ENCODE measurements at places on chromosomes 1 and 21. TPM values are rescaled to one million over a fixed set of nuclear protein-coding genes. Genes with fewer than 3 reads are reported as not detected.

The TDRD5 gene
- 2.3 TPM for polyA plus RNA-seq

The CTSS gene
- 15.8 TPM for polyA plus RNA-seq

The TBX15 gene
- polyA plus RNA-seq = 4.3 TPM

The F3 gene
- polyA plus RNA-seq = 104 TPM

DNA sequence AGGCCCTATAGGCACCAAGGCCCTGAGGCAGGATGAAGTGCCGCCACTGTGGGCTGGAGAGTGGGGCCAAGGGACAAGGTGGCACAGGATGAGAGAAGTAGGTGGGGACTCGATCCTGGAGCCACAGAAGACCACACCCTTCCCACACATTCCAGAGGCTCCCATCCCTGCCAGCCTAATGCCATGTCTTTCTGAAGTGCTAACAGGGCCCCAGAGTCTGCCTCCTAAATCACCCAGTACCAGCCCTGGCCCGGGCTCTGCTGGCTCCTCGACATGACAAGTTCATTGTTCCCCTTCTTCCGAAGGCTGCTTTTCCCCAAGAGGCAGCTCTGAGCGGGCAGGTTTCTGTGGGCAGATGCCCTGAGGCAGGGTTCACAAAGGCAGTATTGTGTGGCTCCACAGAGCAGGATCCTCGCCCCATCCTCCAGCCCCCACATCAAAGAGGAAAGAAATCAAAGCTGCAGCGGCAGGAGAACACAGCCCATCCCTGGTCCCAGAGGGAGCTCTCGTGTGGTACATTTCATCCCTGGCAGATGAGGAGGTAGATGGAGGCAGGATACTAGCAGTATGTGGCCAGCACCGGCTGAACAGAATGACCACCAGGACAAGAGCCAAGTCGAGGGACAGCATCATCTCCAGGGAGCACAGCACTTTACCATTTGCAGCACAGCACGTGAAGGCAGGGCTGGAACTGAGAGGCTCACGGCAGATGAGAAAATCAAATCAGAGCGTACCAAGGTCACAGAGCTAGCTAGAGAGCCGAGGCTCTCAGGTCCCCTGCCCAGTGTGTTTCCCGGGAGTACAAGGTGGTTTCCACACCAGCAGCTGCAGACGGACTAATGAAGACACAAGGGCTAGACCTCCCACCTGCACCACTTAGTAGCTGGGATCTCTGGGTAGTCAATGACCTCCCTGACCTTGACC is 64.8 kb downstream of the SYF2 start:
- H3K4me1 ChIP-seq = peaks cover 18% of the 10 kb centered on the region
- H3K4me3 ChIP-seq = no peak overlapping the region
- no peak overlapping the region for H3K27ac ChIP-seq
- DNase-seq = peak; percentile 54

- H3K4me1 ChIP-seq = no peaks in the 10 kb centered on the region
- H3K27ac ChIP-seq = no peak overlapping the region
- no peak for DNase-seq
These were observed 21.1 kb upstream of the SH2D5 start for GRCh38 chr1:20753589-20753988.

Data from spinal cord (tissue), 10 donors.